Mesendoderm (in vitro differentiated cells): ENCODE measurements at places on chromosomes 4 and X.

GRCh38 chrX:46333550-46333949 lies 211.7 kb downstream of the ZNF674 start:
- no peak for DNase-seq
- H3K27me3 ChIP-seq = no peaks in the 10 kb centered on the region
- no peak overlapping the region for H3K4me3 ChIP-seq
- H3K4me1 ChIP-seq = no peaks in the 10 kb centered on the region
- H3K27ac ChIP-seq = no peak overlapping the region
- no peaks in the 10 kb centered on the region for H3K36me3 ChIP-seq

DNA sequence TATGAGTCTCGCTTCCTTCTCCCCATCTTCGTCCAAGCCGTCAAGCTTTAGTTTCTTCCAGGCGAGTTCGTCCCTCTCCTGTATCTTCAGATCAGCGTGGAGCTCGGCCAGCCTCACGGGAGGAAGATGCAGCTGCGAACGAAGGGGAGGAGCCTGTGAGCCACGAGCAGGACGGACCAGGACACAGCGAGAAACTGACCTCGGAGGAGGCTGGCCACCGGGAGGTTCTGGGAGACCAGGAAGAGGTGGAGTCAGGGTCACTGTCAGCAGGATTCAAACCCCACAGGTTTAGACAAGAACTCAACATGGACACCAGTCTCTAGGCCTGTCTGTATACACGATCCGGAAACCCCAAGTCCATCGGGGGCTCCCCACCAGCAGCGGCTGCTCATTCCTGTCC lies 7.3 kb downstream of the LRPAP1 start:
- no peaks in the 10 kb centered on the region for H3K4me1 ChIP-seq
- H3K36me3 ChIP-seq = peaks cover 2% of the 10 kb centered on the region
- H3K27ac ChIP-seq = no peak overlapping the region
- H3K4me3 ChIP-seq = no peak overlapping the region
- no peak for DNase-seq

DNA sequence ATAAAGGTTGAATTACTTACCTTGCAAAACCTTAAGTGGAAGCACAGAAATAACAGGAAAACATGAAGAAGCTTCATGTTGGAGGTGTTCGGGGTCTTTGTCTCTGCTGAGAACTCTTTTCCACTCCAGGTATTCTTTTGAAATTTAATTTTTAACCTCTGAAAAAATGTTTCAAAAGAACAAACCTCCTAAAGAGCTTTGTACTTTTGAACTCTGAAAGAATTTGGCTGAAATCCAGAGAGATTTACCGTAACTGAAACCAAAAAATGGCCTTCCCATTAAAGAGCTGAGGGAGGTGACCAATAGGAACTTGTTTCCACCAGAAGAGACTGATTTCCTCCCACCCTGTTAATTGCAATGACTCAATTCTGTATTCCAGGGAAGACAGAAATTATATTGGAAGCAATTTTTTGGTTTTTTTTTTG lies at the start of gene CFI:
CFI (minus strand) TSS at position 105 of the 425 bp plus-strand sequence; CDS start at position 77, 28 bp downstream.
- DNase-seq = no peak
- no peaks in the 10 kb centered on the region for H3K4me1 ChIP-seq
- no peak within 1 kb of the TSS for H3K27ac ChIP-seq
- no peaks in the 10 kb centered on the region for H3K36me3 ChIP-seq
- no peak within 1 kb of the TSS for H3K4me3 ChIP-seq
- H3K27me3 ChIP-seq = no peaks in the 10 kb centered on the region

DNA sequence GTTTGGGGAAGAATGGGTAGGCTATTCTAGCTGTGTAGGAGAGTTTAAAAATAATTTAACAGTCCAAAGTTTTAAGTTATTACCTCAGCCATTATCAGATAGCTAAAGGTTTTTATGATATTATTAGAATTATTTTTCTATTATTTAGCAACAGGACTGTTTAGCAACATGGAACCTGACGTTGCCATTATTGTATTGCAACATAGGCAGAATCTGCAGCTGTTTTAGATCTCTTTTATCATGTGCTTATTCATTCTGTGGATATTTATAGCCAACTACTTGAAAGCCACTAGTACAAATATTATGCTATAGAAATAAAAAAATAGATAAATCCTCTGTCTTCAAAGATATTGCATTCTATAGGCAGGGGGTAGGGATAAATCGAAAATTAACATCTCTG lies 382.0 kb upstream of the TRAM1L1 start:
- no peaks in the 10 kb centered on the region for H3K36me3 ChIP-seq
- no peak for DNase-seq
- H3K4me3 ChIP-seq = no peak overlapping the region

GRCh38 chr4:68271851-68272357 lies 26.4 kb upstream of the TMPRSS11B start:
- peak; percentile 87 for DNase-seq
- no peaks in the 10 kb centered on the region for H3K36me3 ChIP-seq
- no peaks in the 10 kb centered on the region for H3K27me3 ChIP-seq
- peak overlapping the region; percentile 57 for H3K27ac ChIP-seq

DNA sequence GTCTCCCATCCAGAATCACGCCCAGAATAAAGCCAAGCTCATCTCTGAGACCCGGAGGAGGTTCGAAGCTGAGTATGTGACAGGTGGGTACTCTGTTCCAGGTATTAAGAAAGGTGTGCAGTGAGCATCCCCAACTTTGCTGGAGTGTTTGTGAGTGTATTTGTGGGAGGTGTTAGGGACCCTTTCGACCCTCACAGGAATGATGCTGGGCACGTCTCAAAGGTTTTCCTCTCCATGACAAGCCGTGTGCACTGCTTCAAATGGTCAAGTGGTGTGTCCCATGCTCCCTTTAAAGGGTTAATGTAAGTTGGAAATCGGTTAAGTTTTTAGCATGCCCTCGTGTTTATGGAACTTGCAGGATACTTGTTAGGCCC lies 442 bp downstream of the MOSPD2 start:
- no peaks in the 10 kb centered on the region for H3K27me3 ChIP-seq
- no peak for DNase-seq
- H3K4me3 ChIP-seq = peak overlapping the region; percentile 88
- no peaks in the 10 kb centered on the region for H3K4me1 ChIP-seq
- H3K27ac ChIP-seq = no peak overlapping the region

DNA sequence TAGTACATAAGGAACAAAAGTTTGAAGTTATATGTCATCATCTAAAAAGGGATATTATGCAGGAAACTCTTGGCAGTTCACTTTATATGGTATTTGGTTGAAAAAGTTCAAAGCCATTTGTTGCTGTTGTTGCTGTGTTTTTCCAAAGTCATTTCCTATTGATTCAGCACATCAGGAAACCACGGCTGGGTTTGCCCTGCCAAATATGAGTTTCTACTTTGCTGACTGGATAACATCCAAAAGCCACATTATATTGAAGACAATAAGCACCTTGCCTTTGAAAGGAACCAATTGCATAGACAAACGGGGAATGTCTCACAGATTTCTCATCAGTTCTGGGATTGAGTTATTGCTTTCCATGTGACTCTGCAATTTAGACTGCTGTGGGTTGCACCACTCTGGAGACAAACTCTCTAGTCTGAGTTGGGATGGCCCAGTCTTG lies 206.1 kb downstream of the SLC39A8 start:
- no peak for DNase-seq
- H3K4me1 ChIP-seq = no peaks in the 10 kb centered on the region
- H3K27ac ChIP-seq = no peak overlapping the region
- no peaks in the 10 kb centered on the region for H3K27me3 ChIP-seq
- H3K36me3 ChIP-seq = no peaks in the 10 kb centered on the region
- H3K4me3 ChIP-seq = no peak overlapping the region
